ENCODE measurements at places on chromosomes 13 and 19.

GRCh38 chr19:10116085-10116865 is 3.4 kb downstream of the EIF3G start:
- DNase-seq: no peak

DNA sequence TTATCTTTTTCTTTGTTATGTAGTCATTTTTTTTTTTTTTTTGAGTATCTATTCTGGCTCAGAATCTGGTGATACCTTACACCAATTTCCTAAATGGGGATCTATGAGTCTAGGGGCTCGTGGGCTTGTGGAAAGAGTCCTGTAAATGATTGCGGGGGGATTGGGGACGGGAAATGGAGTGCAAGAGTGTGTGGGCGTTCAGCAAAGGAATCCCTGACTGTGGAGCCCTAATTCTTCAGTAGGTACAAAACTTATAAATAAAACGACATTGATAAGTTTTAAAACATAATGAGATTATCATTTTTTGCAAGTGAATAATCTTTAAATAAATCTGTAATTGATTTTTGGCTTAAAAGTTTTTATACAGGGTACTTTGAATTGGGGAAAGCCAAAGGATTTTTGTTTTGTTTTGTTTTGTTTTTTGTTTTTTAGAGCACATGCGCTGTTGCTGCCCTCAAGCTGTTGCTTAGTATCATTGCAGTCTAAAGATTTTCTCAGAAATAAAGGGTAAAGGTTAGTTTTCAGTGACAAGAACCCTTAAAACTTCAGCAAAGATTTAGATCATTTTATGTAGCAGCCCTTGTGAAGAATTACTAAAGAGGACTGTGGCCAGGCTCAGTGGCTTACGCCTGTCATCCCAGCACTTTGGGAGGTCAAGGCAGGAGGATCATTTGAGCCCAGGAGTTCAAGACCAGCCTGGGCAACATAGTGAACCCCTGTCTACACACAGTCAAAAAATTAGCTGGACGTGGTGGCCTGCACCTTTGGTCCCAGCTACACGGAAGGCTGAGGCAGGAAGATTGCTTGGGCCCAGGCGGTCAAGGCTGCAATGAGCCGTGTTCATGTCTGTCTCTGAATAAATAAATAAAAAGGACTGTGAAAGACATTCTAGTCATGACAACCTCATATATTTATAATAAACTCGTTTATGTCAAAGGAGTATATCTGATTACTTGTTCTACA is 1.7 kb downstream of the ERCC5 start:
- DNase-seq: no peak

- DNase-seq: no peak
These were observed 14.8 kb downstream of the ARHGEF1 start for GRCh38 chr19:41897820-41898219.

DNA sequence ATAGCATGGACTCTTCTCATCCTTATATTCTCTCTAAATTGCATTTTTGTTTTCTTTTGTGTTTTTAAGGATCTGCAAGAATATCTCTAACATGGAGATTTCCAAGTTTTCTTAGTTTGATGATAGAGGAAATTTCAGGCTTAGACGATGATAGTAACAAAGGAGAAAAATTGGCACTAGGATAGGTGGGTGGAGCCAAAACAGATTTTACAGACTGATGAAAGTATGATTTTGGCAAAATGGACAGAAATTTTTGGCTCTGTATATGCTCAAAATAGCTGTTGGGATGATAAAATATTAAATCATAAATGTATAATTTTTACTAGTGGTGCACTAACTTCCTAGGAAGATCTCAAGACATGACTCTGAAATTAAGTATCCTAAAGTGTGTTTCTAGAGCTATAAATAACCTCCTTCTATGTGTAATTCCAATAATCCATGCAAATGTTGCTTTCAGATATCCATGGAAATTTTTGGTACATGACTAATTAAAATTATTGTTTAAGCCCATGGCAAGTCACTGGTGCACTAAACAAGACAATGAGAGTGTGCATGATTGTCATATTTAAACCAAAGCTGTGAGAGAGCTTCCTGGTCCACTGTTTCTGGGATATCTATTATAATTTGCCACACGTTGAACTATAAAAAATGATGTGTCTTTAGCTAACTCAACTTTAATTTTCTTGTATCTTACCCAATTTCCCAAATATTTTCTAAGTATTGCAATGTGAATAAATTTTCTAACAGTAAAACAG is 55.8 kb upstream of the NBEA start:
- DNase-seq: no peak

- DNase-seq: no peak
These were observed 478 bp downstream of the LMO7 start for GRCh38 chr13:75636436-75637180.

Data from stimulated activated CD8-positive, alpha-beta memory T cell treated with anti-CD3 and anti-CD28 coated beads, Interleukin-4, amount 100 ng/mL, for 1 hour (primary cell).